ENCODE measurements at places on chromosomes 5 and 9. TPM values are rescaled to one million over a fixed set of nuclear protein-coding genes. Genes with fewer than 3 reads are reported as not detected.
A peak's percentile ranks its signal among the peaks of the same experiment; 100 is the strongest.

DNA sequence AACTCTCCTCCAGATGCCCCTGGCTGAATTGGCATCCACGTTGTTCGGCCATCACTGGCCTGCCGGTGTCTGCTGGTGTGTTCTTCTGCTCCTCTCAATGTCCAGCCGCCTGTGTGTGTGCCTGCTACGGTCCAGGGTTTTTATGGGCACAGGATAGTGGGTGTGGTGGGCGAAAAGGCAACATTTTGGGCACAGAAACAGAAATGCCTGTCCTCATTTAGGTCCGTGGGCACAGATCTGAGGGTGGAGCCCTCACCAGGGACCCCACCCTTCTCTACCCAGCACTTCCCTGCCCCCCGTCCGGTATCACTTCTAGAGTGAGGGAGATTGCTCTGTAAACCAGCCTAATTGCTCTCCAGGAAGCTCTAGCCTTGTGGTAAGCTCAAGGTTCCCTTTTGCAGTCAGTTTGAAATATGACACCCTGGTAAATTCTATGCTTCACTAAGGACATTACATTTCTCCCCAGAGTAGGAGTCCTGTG, 410.1 kb downstream of the MAT2B start:
- no peaks in the 10 kb centered on the region for H3K4me1 ChIP-seq
- no peaks in the 10 kb centered on the region for H3K27me3 ChIP-seq
- no peaks in the 10 kb centered on the region for H3K36me3 ChIP-seq
- H3K4me3 ChIP-seq, result no peak overlapping the region
- H3K27ac ChIP-seq, result no peak overlapping the region
- DNase-seq, result no peak

- DNase-seq, result no peak
- no peaks in the 10 kb centered on the region for H3K36me3 ChIP-seq
- H3K27me3 ChIP-seq, result no peaks in the 10 kb centered on the region
- H3K4me3 ChIP-seq, result no peak overlapping the region
- H3K27ac ChIP-seq, result no peak overlapping the region
- no peaks in the 10 kb centered on the region for H3K4me1 ChIP-seq
These were observed 1113.3 kb downstream of the PTPRD start for GRCh38 chr9:9499546-9499945.

- no peak overlapping the region for H3K27ac ChIP-seq
- no peaks in the 10 kb centered on the region for H3K36me3 ChIP-seq
- DNase-seq, result peak; percentile 15
- H3K4me1 ChIP-seq, result no peaks in the 10 kb centered on the region
These were observed 13.4 kb upstream of the CCDC112 start for GRCh38 chr5:115309751-115310370.

GRCh38 chr5:88682131-88682530, 200.9 kb downstream of the MEF2C start:
- H3K4me1 ChIP-seq, result peaks cover 22% of the 10 kb centered on the region
- H3K27ac ChIP-seq, result no peak overlapping the region

GRCh38 chr9:111294691-111295451, 35.2 kb downstream of the OR2K2 start:
- no peak overlapping the region for H3K27ac ChIP-seq
- H3K4me3 ChIP-seq, result no peak overlapping the region
- no peaks in the 10 kb centered on the region for H3K27me3 ChIP-seq
- H3K4me1 ChIP-seq, result no peaks in the 10 kb centered on the region

The CARTPT gene
- total RNA-seq, result not detected

DNA sequence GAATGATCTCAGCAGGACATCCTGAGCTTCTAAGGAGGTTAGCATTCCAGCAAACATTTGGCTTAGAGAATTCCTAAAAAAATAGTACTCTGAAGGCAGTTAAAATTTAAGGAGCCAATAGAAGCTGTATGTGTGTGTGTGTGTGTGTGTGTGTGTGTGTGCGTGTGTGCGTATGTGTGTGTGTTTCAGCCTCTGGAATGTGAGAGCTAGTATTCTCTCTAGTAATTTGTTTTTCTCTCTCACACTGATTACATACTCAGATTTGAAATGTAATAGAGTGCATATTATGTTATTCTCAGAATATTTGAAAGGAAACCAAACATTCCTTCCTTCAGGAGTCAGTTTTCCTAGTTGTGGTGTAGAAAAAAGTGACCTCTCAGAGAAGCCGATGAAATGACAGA, 279.6 kb downstream of the TMEM38B start:
- no peak overlapping the region for H3K27ac ChIP-seq
- no peaks in the 10 kb centered on the region for H3K27me3 ChIP-seq
- no peaks in the 10 kb centered on the region for H3K4me1 ChIP-seq
- H3K4me3 ChIP-seq, result no peak overlapping the region

GRCh38 chr5:138352071-138352721, at the start of gene KDM3B:
TSS of gene KDM3B (plus strand) at chr5:138352685. CDS start at chr5:138352796, 111 bp downstream.
- peaks cover 29% of the 10 kb centered on the region for H3K36me3 ChIP-seq
- no peaks in the 10 kb centered on the region for H3K27me3 ChIP-seq
- peak; percentile 95 for DNase-seq
- peak within 1 kb of the TSS; percentile 96 for H3K4me3 ChIP-seq

The SPATA24 gene
- 8.0 TPM for total RNA-seq
